ENCODE measurements at places on chromosomes 5 and 9.

DNA sequence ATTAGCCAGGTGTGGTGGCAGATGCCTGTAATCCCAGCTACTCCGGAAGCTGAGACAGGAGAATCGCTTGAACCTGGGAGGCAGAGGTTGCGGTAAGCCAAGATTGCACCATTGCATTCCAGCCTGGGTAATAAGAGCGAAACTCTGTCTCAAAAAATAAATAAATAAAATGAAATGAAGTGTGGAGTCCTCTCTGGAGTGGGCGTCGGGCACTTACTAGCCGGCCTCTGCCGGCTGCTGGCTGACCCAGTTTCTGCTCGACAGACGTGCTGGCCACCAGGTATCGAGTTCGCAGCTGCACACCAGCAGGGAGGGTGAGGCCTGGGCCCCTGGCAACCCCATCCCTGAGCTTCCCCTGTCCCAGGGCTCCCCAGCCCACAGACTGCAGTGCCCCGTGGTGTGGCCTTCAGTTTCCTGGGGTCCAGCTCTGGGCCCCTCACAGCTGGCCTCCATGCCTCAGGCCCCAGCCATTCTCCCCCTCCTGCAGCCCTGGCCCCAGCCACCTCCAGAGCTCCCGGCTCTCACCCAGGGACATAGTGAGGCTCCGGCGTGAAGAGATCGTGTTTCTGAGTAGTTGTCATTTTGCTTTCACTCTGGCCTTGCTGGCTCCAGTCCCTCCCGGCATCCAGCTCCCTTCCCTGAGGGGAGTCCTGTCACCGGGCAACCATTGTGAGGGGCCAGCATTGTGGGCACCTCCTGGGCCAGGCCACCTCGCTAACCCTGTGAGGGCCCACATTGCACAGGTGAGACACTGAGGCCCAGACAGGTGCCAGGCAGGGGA lies 3.8 kb upstream of the STPG3 start:
- DNase-seq, result no peak

DNA sequence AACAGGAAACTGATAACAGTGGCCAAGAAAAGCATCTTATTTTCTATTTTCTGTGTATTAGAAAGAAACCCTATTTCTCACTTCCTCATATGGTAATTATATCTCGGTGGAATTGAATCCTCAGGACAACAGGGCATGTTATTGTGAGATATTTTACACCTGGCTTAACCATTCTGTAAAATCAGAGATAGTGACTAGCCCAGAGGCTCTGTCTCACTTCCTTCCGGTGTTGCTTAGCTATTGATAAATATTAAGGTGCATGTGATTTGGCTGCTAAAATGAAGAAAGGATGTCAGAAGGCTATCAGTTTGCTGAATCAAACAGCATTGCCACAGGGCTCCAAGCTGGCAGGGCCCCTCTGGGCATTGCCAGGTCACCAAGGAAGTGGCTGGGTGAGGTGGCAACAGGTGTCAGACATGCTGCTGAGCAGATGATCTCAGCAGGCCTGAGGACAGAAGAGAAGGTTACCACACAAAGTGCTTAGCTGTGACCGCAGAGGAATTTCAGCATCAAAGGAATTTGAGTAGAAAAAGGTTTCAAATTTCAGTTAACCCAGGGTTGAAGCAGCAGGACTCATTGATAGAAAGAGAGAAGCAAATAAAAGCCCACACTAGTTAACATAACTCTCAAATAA lies 330.7 kb downstream of the PDE4D start:
- no peak for DNase-seq

- DNase-seq, result no peak
These were observed 115.1 kb upstream of the CCDC152 start for GRCh38 chr5:42641336-42642005.

GRCh38 chr5:9596171-9596780 lies 33.9 kb downstream of the TAS2R1 start:
- DNase-seq, result no peak

GRCh38 chr5:99878830-99879229 lies 656.3 kb upstream of the FAM174A start:
- no peak for DNase-seq

GRCh38 chr9:76588316-76588715 lies 129.3 kb downstream of the GCNT1 start:
- no peak for DNase-seq

GRCh38 chr9:79765466-79765865 lies 193.7 kb downstream of the TLE4 start:
- no peak for DNase-seq
